ENCODE measurements at places on chromosomes 12 and 14.
A peak's percentile ranks its signal among the peaks of the same experiment; 100 is the strongest.

GRCh38 chr12:12521044-12521485 lies 41.6 kb downstream of the DUSP16 start:
- DNase-seq, result no peak

- DNase-seq, result no peak
These were observed 19.4 kb downstream of the PLCZ1 start for GRCh38 chr12:18718462-18718861.

DNA sequence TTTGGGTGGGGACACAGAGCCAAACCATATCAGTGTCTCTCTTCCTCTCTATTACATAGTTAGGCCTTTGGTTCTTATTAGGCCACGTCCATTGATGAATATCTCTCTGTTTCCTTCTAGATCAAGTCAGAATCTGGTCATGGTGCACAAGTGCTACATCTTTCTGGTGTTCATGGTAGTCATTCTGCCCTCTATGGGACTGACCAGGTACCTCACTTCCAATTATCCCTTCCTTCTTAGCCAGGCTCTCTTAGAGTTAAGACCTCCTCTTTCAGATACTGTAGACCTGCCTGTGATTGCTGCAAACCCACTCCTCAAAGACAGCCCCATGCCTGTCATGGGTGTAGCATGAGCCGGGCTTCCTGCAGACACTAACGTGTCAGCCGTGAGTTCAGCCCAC lies 25.2 kb downstream of the NGB start:
- no peak for DNase-seq

DNA sequence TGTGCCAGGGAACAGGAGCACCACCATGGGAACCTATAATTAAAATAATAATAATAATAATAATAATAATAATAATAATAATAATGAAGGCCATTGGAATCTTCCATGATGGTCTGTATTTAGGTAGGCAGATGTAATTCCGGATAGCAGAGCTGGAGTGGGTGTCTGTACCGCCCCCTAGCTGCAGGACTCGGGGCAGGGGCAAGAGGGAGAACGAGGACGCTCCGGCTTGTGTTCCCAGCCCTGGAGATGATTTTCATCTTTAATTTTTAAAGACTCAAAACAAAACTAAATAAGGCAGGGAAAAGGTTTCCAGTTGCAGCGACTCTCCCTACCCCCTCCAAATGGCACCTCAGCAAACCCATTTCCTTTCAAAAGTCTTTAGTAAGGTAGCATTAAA lies 501.1 kb downstream of the VRK1 start:
- no peak for DNase-seq

- DNase-seq, result no peak
These were observed 182.4 kb upstream of the CCND2 start for GRCh38 chr12:4091016-4091743.

GRCh38 chr14:89736881-89737280 lies 217.6 kb downstream of the EFCAB11 start:
- no peak for DNase-seq

DNA sequence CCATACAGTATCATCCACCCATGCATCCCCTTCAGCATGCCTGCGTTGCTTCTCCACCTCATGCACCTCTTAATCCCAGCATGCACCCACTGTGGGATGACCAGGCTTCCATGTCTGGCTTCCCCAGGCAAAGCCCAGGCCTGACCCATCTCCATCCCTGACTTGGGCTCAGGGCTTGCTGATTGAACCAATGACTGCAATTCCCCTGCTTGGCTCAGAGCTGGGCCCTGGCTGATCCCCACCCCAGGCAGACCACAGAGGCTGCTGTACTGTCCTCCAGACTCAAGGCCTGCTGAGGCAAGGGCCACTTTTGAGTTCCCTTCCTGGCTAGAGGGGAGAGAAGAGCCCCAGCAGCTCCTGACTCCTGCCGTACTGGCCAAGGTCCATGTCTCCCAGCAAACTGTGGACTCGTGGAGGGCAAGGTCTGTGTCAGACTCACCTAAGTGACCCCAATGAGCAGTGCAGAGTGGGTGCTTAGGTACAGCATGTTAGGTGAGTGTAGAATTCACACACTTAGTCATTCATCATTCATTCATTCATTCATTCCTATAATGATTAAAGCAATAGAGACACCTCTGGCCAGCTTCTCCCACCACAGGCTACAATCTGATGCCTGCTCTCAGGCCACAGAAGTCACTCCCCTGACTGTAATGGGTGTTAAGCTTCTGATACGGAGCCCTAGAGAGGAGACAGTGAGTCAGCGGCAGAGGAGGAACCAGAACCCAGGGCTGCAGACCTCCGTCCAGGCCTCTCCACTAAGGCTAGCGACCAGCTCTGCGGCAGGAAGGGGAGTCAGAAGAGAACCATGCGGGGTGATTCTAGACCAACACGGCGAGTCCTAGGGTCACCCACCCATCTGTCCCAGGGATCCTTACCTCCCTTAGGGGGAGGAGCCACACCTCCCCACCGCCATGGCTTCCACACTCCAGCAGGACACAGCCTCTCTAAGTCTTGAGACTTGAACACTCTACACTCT lies 2.9 kb downstream of the BEGAIN start:
- no peak for DNase-seq

- DNase-seq, result no peak
These were observed 4.3 kb downstream of the SLC2A14 start for GRCh38 chr12:7868391-7868790.

- no peak for DNase-seq
These were observed 66.1 kb downstream of the ELK3 start for GRCh38 chr12:96260231-96260630.

GRCh38 chr14:87067061-87067460 lies 925.9 kb downstream of the GALC start:
- no peak for DNase-seq

GRCh38 chr12:32270818-32271710 lies 128.3 kb upstream of the FGD4 start:
- no peak for DNase-seq

DNA sequence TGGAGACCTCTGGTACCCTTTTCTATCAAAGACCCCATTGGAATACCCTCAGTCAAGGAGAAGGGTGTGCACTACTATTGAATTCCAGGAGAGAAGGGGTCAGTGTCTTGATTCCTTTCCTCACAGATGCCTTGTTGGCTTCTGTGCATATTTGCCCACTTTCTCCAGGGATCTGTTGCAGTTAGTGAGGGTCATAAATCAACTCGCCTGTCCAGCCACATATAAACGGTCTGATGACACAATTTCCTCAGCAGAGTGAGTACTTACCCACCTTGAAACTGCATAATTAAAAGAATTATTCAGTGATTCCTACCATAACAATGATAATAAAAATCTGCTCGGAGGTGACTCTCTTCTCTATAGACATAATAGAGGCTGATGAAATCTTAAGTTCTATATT lies 13.9 kb upstream of the DCD start:
- no peak for DNase-seq

DNA sequence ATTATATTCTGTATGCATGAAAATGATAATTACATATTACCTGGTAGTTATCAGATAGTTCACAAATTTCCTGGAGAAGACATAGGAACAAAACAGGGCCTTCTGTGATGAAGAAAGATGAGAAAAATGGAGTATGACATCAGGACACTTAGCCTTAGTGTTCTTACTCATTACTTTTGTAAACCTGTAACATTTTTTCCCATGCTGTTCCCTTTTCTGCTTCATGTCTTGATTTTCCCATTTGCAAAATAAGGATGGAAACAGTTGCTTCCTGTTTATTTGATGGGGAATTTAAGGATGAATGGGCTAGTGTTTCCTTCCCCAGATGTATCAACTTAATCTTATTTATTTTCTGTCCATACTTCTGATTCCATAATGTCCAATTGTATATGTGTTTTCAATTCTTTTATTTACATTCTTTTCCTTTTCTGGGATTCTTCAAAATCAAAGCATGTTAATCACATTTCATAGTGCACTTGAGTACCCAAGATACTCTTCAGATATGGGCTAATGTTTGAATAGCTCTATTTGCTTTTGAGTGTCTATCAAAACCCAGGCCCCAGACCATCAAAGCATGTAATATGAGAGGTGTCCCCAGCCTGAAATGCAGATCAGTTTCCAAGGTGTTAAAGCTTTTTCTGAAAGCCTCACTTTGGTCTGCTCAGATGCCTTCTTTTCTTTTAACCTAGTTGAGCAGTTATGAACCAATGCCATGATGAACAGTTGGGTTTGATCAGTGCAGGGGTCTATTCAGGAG lies 260.5 kb downstream of the RAD51B start:
- no peak for DNase-seq

DNA sequence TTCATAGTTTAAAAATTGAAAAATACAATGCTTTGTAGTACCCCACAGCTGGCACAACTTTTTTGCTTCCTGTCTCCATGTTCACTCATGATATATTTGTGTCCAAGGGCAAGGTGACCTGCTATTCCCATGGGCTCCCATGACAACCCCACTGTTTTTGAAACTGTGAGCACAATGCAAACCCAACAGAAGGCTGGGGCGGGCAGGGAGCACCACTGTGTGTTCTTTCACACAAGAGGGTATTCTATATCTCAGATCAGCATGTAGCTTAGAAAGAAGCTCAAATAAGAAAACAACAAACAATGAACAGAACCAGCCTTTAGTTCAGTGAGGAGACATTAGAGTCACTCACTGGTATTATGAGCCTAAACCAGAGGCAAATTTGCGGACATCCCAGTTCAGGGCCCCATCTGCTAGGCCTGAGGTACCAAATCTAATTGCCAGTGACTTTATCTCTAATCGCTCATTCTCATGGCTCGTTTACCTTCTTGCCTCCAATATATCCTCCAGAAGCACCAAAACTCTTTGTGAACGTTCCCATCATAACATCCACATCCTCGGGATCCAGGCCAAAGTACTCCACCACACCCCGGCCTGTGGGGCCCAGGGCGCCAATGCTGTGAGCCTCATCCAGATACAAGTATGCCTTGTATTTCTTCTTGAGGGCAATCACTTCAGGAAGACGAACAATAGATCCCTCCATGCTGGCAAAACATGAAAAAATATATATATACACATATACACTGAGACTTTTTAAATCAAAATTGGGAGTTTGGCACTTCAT lies 56.4 kb upstream of the ISM2 start:
- DNase-seq, result no peak

- DNase-seq, result no peak
These were observed 338.0 kb upstream of the RPL10L start for GRCh38 chr14:46989566-46989965.

DNA sequence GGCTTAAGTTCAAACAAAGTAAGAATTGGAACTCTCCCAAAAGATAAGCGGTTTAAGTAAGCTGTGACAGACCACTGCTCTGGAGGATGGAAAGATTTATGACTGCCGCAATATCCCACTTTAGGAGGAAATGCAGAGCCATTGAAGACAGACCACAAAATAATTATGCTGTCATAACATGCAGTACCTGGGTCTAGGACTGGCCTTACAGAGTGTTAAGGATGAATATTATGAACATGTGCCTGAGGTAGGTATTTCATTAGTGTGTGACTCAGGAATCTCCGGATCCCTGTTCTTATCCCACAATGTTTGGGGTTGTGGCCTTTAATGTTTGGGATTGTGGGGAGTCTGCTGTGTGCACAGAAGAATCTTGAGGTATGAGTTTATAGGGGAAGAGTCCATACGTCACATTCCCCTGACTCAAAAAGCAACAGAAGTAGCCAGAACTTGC lies 114.9 kb downstream of the SAMD4A start:
- DNase-seq, result no peak

- peak; percentile 69 for DNase-seq
These were observed 3.6 kb upstream of the BATF start for GRCh38 chr14:75518625-75519024.

All from GM12864 (cell line).